ENCODE measurements at places on chromosomes 6 and 20.

DNA sequence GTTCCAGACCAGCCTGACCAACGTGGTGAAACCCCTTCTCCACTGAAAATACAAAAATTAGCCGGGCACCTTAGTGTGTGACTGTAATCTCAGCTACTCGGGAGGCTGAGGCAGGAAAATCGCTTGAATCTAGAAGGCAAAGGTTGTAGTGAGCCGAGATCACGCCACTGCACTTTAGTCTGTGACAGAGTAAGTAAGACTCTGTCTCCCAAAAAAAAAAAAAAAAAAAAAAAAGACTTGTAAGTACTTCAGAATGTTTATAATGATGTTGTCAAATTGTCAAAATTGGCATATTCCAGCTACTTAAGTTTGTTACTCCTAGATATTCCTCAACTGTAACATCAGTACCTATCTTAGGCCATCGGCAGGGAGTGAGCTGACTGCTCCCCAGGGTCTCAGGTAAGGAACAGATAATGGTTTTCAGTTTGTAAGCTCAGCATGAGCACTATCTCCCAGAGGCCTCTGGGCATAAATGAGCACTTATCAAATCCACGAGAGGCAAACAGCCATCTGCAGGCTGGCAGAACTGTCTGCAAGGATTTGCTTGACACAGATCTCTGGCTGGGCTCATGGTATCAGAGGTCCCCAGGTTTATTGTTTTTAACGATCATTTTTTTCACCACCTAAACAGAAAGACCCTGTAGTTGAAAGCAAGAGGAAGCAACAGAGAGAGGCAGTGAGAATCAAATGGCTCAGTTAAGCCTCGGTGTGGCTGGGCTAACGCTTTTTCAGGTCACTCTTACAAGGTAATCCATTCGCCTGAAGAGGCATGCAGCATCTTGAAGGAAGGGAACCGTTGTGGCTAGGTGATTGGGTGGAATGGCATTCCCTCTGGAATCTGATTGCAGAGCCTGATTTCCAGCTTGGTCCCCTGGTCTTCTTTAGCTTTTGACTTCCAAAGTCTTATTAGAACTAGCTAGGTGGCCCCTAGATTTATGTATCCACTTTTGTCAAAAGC, 115.9 kb downstream of the LY86 start:
- no peak for DNase-seq

- DNase-seq: no peak
Measured at GRCh38 chr20:45359406-45360148, 3.4 kb upstream of the SYS1 start.

DNA sequence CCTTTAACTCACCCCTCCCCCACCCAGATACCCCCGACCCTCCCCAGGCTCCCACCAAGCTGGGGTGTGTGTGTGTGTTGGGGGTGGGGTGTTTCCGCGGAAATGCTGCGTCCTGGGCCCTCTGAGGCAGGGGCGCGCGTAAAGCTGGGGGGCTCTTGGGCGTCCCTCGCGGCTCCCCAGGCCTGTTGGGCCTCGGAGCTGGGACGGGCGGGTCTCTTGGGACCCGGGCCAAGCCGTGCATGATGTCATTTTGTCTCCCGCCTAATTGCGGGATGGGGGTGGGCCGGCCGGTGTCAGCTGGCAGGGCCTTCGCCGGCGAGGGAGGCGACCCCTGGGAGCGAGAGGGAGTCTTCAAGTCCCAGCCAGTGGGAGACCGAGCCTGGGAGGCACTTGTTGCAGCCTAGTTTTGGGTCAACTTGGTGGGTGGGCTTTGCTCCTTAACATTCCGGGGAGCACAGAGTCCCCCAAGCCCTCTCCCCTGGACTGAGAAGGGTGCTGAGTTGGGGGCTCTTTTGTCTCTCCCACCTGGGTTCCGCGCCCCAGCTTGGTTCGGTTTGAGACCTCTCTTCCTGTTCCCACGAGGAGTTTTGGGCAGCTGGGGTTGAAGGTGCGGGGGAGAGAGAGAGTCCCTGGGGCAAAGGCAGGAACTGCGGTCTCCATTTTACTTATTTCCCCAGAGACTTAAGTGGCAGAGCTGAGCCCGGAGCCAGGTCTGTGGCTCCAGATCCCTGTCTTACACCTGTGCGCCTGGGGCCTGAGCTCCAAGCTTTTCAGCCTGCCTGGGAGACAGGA, 623 bp downstream of the MYBL2 start:
- DNase-seq: no peak

DNA sequence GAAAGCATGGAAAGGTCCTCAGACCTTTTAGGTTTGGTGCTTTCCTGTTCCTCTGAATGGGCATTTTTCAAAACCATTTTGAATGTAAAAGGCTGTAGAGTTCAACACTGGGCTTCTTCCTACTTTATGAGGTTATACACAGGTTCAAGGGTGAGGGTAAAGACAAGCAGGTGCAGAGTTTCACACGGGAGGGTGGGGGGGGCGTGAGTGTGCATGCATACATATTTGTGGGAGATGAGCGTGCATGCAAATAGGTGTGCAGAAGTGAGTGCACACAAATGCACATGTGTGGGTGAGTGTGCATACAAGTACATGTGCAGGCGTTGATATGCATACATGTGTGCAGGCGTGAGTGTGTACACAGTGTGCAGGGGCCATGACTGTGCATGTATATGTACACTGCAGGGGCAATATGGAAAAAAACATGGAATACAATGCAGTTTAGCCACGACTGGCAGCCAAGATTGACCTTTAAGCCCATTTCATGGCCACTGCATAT, 183.1 kb downstream of the GMPR start:
- no peak for DNase-seq

GRCh38 chr20:11156922-11157321, 483.1 kb upstream of the JAG1 start:
- DNase-seq: no peak

DNA sequence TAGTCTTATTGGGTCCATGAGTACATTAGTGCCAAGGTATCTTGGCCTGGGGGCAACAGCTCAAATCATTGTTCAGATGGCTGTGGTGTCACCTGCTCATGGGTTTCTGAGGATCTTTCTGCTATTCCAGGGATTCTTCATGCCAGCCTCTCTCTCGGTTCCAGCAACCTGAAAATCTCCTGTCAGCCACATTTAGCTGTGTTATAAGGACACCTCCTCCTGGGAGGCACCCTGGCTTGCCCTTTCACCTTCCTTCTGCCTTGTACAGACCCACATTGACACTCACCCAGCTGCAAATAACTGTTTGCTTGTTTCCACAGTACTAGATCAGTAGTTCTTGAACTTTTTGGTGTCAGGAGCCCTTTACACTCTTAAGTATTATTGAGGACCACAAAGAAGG, 159.9 kb downstream of the GRM4 start:
- no peak for DNase-seq

- no peak for DNase-seq
Measured at GRCh38 chr20:7996898-7997297, 22.7 kb downstream of the TMX4 start.

DNA sequence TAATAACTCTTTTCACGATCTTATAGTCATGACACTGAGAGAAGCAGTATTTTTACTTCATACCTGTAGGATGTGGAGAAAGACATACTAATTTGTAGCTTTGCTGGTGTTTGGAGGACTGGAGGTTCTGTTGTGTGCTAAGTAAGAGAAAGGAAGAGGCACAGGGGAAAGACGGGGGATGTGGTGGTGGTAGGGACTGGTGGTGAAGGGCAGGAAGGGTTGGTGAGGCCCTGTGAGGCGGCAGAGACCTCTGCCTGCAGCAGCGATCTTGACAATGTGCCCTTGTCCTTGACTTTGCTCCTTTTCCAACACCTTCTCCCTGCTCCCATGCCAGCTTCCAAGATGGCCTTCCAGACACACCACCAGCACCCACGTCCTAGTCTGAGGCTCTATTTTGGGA, 32.6 kb upstream of the MPC1 start:
- no peak for DNase-seq

- DNase-seq: no peak
Measured at GRCh38 chr6:43671801-43672690, 15.5 kb downstream of the MRPS18A start.

DNA sequence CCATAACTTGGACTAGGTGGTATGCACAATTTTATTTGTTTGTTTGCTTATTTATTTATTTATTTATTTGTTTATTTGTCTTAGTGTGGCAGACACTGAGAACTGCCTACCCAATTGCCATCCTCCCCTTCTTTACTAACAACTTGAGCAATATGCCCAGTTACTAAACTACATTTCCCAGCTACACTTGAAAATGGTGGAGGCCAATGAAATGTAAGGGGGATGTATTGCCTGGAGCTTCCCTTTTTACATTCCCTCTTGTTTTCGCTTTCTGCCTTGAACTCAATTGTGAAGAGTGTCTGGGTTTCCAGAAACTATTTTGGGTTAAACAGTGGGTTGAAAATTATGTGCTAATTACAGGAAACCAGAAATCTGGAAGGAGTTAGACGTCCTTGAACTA, 152.7 kb upstream of the FKBP1C start:
- DNase-seq: no peak

GRCh38 chr6:2697291-2697690, 53.4 kb downstream of the MYLK4 start:
- no peak for DNase-seq

- DNase-seq: no peak
Measured at GRCh38 chr6:12584631-12585405, 131.7 kb upstream of the PHACTR1 start.

DNA sequence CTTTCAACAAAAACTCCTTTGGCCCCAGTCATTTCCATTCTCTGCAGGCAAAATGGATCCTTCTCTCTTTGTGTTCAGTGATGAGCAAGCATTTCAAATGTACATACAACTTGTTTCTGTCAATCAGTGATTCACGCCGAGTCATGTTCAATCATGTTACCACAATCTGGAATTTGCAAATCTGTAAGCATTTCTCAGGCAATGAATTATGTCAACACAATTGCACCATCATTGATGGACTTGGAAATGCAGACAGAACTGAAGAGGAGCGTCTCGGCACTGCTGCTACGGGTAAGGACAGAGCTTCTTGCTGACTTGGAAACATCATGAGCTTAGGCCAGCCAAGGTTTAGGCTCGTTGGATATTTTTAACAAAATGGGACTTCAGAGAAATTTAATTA, 132.8 kb upstream of the AGPAT4 start:
- DNase-seq: no peak

DNA sequence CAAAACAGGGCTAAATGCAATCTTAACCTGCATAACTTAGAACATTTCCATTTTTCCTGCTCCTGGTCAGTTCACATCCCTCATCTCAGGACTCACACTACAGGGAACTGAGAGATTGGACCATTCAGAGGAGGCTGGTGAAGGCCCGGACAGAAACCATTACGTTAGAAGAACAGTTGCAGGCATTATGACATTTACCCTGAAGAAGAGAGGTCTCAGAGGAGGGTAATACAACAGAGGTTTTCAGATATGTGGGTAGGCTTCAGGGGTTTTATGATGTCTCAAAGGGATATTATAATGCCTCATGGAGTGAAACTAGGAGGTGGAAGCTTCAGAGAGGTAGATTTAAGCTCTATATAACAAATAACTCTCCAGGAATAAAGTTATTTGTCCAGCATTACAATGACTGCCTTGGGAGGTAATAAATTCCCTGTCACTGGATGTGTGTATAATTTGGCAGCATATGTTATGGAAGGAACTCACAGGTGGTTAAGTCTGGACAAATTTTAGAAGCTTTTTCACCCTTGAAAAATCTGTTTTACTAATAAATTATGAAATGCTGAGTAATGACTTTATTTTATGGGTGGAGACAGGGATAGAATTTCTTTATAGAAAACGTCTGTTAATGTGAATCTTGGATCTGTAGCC, 36.7 kb upstream of the RIPOR2 start:
- no peak for DNase-seq

DNA sequence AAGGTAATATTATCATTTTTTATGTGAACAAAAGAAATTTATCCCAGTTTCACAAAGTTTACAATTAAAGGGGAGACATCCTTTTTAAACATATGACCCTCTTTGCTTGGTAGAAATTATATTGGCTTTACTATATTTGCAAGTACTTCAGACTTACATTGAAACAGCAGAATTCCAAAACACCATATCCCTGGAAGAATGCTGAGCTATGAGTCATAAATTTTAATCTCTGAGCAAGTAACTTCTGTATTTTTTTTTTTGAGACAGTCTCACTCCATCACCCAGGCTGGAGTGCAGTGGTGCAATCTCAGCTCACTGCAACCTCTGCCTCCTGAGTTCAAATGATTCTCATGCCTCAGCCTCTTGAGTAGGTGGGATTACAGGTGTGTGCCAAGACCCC, 240.4 kb downstream of the TBC1D32 start:
- no peak for DNase-seq

DNA sequence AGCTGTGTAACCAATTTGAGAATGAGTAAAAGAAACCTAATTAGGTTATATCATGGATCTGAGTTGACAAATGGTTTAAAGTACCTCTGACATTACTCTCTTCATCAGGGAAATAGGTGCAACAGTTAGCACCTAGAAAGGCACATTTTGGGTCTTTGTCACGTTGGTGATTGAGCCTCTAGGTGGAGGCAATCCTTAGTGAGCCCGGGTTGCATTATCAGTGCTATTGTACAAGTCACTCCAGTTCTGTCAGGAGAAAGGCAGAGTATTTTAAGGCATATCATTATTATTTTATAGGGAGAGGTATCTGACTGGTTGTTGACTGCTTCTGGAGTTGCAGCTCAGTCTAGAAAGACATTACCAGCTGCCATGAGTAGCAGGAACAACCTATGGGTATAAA, 54.9 kb downstream of the TRIM27 start:
- DNase-seq: no peak

DNA sequence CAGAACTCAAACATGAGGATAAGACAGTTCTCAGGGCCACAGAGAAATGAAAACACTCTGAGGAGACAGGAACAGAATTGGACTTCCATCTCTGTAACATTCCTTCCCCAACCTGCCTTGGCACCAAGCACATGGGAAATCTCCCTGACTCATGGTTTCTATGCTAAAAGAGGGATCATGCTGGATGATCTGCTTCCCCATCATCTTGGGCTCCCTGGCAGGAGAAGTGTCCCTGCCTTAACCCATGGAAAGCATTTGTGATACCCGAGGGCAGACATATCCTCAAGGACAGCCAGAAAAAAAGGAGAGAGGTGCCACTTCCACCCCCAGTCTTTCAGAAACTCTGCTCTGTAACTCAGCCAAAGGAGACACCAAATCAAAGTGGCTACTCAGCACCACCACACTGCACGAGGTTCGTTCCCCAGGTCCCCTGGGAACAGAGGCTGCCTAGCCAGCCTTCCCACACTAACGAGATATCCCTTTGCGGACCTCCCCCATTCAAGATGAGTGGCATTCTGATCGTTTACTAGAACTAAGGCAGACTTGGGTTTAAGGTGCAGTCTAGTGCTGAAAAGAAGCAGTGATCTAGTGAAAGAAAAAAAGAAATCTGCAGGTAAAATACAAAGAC, 34.8 kb downstream of the BLOC1S5 start:
- DNase-seq: no peak

- DNase-seq: no peak
Measured at GRCh38 chr6:116996842-116997241, 119.8 kb downstream of the RFX6 start.

DNA sequence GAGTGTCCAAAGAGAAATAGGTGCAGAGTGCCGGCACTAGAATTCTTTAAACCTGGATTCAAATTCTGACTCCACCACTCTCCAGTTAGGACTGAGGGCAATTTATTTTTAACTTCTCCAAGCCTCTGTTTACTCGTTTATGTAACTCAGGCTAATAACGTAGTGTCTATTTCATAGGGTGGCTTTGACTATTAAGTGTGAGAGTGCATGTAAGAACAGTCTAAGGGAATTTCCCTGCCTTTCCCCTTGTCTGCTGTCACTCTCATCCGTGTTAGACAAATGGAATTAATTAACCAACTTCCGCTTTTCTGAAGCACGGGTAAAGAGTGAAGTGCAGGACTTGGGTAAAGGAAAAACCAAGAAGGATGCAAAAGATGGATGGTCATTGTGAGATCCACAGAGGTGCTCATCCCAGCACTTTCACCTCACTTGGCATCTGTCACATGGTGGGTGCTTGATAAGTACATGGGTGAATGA, 4.1 kb upstream of the ZKSCAN8 start:
- no peak for DNase-seq

Measured in activated CD8-positive, alpha-beta memory T cell treated with anti-CD3 and anti-CD28 coated beads for 1 hour (primary cell).